ENCODE measurements at places on chromosomes 4 and X.
A peak's percentile ranks its signal among the peaks of the same experiment; 100 is the strongest.

DNA sequence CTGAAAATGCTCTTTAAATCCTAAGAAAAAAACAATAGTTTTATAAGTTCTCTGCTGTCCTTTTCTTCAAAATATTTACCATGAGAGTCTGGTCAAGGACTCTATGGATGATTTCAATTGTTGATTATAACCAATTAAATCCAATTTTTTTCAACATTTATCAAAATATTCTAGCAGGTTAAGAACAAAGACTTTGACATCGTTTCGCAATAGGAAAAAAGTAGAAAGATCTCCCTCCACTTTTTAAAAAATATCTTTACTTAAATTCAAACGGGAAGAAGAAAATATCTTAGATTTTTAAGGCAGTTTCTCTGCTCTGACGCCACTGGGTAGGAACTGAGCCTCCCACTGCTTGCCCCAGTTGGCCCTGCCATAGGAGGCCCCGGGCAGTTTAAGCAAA lies 44.7 kb upstream of the TMEM154 start:
- no peak for DNase-seq

DNA sequence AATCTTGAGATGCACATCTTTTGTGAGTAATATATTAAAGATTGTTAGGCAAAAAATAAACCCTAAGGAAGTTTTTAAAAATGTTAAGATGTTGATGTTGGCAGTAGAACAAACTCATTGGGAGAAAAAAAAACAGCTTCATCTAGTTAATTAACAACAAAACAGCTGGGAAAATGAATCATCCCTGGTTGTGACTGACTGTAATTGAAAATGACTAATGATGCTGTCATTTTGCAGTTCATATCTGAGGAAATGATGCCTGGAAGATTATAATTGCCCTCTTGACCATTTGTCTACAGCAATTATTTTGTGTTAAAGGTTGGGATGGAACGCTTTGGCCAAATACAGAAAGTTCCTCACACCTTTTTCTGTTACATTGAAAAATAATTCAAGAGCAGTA lies 760.4 kb upstream of the FTHL17 start:
- no peak for DNase-seq

GRCh38 chrX:54785901-54786300 lies 12.2 kb downstream of the ITIH6 start:
- DNase-seq: peak; percentile 11

DNA sequence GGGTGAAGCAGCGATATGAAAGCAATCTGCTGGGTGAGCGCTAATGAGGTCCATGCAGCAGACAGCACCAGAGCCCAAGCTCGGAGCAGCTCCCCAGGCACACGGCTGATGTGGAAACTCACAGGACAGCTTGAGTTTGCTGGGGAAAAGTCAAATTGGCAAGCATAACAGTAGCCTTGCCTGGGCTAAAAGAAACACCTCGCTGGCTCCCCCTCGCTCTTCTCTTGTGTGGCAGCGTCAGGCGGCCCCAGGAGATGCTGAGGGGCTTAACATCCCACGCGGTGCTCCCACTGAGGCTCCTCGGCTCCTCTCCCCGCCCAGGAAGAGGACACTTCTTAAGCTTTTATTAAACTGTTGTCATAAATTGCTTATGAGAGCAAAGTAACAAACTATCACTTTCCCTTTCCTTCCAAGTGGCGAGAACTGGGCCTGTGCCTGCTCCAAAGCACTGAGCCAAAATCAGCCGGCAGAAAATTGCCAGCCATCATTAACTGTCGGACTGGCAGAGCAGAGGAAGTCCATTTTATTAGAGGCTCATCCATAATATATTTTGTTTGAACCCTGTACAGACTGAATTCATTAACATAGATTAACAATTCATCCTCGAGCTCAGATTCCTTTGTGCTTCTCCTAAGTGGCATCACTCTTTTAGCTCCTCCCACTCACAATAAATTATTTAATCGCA lies 111.4 kb downstream of the TSPAN5 start:
- peak; percentile 84 for DNase-seq

DNA sequence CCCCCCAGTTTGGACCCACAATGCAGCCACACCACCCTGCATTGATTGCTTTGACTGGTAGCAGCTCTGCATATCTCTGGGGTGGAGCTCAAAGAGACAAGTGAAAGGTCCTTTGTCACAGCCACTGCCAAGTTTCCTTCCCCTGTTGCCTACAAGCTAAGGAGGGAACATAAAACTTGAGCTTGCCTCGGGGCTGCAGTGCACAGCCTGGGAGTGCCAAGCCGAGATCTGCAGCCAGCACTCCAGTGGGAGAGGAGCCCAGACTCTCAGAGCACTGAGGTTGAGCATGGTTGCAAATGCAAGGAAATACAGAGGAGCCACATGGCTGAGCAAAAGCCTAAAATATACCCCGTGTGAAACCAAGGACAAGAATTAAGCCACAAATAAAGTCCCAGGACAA lies 142.2 kb downstream of the DKK2 start:
- no peak for DNase-seq

DNA sequence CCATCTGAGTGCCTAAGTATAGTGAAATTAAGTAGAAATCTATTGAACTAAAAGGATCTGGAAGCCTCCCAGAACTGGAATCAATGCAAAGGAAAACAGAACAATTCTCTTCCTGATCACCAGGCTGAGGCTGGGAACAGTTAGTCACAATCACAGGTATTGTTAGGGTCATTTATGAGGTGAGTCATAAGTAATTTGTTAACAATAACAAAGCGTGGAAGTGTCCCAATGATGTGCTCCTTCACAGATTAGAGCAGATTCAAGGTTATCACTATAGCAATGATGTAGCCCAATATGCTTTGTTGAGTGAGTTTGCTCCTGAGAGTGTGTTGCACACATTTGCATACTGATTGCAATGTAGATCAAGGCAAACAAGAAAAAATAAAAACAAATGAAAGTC lies 228.1 kb downstream of the ZNF674 start:
- no peak for DNase-seq

GRCh38 chr4:2092669-2093053 lies 33.5 kb downstream of the NAT8L start:
- DNase-seq: no peak

- DNase-seq: no peak
Measured at GRCh38 chrX:130057209-130057608, 53.1 kb downstream of the ELF4 start.
